Right atrium auricular region (tissue), 2 donors: ENCODE measurements at places on chromosomes 6 and 20.

- no peak for DNase-seq
Observed at GRCh38 chr20:52004018-52004417, 187.6 kb downstream of the ZFP64 start.

- DNase-seq: no peak
Observed at GRCh38 chr6:6790891-6791290, 202.4 kb downstream of the LY86 start.

DNA sequence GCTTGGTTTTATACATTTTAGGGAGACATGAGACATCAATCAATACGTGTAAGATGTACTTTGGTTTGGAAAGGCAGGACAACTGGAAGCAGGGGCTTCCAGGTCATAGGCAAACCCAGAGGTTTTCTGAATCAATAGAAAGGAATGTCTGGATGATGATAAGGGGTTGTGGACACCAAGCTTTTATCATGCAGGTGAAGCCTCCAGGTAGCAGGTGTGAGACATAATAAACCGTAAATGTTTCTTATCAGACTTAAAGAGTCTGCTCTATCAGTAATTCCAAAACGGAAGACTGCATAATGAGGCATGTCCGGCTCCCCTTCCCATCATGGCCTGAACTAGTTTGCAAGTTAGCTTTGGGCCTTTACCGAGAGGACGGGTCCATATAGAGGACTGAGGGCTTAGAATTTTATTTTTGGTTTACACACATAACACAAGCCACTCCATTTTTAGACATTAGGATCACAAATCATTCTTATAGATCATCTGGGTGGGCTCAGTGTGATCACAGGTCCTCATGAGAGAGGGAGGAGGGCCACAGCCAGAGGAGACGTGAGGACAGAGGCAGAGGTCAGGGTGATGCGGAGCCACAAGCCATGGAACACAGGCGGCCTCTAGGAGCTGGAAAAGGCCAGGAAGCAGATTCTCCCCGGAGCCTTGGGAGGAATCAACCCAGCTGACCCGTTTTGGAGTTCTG, 10.7 kb upstream of the SERPINB9 start:
- DNase-seq: peak; percentile 21

DNA sequence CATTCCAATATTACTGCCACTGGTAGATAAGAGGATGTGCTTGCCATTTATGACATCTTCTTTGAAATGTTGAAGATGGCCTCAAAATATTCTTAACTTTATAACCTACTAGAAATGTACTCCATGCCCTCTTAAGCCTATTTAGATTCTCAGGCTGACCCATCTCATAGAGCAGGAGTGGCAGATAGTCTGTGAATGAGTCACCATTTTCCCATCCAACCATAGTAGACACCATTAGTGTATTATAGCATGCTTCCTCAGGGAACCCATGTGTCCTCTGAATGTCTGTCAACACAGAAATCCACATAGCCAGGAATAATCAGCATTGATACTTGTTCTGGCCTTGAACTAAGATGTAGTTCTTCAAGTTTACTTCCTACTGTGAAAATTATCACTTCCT, 150.2 kb downstream of the IMPG1 start:
- DNase-seq: no peak

DNA sequence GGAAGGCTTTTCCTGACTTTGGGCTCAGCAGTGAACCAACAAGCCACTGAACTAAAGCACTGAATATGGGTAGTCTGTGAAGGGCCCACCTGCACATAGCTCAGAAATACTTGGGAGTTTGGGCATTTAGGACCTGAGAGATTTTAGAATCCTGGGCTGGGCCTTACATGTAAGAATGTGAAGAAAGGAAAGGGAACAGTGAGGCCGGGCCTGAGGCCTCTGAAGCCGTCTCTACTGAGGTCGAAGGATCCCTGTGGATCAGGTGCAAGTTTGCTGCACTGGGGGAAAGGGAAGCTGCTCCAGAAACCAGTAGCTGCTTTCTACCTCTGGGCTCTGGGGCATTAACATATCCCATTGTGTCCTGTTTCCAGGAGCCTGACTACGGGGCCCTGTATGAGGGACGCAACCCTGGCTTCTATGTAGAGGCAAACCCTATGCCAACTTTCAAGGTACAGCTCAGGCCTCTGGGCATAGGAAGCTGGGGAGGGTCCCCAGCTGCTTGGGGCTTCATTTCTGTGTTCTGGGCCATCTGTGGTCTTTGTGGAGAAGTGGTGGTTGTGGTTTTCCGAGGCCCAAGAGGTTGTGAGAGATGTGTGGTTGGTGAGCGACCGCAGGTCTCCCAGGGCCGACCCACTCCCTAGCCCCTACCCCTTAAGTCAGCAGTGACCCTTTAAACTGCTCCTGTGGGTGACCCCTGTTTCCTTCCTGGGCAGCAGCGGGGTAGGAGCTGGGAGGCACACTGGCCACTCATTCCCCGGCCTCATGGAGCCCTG, 30.3 kb downstream of the PLCG1 start:
- DNase-seq: no peak

DNA sequence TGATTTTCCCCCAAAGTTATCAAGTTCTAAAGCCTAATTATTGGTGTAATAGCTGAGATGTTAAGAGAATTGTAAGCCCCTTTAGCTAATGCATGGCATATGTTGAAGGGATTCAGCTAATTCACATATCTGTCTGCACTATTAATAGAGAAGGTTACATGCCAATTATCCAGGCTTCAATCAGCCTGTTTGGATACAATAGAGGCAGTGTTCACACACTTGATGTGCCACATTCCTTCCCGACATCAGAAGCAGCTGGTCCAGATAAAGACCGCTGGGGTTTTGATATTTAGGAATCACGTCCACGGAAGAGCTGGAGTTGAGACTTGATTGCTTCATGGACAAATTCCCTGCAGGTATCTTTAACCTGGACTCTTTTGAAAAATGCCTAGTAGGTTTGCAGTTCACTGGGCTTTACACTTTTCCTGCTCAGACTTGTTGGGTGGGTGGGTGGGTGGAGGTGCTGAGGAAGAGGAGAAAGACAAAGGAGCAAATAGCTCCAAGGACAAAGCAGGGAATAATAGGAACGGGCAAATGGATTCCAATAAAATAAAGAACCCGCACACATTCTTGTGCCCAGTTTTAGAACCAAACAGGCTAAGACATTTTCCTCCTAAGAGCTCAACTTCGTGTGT, 142.6 kb upstream of the ZNF217 start:
- DNase-seq: no peak

GRCh38 chr6:122621638-122622037, 11.4 kb downstream of the PKIB start:
- DNase-seq: no peak

- DNase-seq: no peak
Observed at GRCh38 chr6:135329851-135330803, 149.0 kb downstream of the MYB start.

GRCh38 chr6:25963426-25964123, 973 bp downstream of the TRIM38 start:
- no peak for DNase-seq

GRCh38 chr6:23875006-23875405, 251.0 kb upstream of the NRSN1 start:
- DNase-seq: no peak

GRCh38 chr6:84788689-84789088, 24.3 kb upstream of the TBX18 start:
- no peak for DNase-seq

DNA sequence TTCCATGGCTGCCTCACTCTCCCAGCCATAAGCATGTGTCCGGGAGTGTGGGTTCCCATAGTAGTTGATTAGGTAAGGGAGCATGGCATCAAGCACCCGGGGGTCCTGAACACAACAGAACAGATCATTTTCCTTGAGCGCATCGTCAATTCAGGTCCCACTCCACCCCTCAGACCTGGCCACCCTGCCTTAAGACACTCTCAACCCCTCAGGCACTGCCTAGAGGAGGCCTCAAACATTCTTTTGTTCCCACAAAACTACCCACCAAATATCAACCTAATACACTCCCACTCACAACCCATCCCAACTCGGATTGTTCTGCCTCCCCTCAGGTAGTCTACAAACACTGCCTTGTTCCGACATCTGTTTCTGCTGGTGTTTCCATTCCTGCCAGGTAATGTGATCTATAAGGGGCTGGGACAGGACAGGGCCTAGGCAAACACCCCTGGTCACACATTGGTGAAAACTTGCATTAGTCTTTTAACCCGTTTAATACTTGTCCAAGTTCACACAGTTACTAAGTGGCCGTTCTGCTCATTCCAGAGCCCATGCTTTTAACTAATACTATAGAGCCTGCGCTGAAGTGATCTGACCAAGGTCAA, 1.4 kb downstream of the NFS1 start:
- DNase-seq: no peak

DNA sequence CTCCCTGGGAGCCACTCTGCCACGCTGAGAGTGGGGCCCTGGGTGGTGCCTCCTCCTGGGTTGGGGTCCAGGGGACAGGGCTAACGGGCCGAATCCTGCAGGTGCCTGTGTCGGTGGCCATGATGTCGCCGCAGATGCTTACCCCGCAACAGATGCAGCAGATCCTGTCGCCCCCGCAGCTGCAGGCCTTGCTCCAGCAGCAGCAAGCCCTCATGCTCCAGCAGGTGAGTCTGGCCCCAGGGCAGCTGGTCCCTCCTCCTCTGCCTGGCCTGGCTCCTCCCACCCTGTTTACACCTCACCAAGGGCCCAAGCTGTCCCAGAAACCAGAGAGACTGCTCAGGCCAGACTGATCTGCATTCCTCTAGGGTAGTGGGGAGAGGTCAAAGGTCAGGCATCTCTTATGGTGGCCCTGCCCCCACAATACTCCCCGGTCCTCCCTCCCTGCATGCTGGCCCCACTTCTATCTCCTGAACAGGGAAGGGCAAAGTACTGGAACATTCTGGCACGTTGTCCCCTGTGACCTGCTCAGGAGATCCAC, 38.6 kb downstream of the FOXP4 start:
- DNase-seq: no peak

DNA sequence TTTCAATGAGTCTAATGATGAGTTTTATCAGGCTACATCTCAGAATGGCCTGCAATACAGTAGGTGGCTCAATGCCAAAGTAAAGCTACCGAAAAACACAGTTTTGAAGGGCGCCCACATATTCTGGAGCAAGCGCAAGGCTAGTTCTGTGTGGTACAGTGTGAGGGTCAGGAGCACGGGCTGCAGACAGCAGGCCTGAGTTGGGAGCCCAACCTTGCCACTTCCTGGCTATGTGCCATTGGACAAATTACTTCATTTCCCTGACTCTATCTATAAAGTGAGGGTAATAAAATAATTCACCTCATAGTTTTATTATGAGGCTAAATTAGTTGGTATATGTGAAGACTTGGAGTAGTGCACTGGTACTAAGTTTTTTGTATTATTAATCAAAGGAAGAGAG, 150.7 kb downstream of the OPN5 start:
- DNase-seq: no peak

GRCh38 chr6:125942672-125943527, 13.7 kb upstream of the HINT3 start:
- DNase-seq: no peak

DNA sequence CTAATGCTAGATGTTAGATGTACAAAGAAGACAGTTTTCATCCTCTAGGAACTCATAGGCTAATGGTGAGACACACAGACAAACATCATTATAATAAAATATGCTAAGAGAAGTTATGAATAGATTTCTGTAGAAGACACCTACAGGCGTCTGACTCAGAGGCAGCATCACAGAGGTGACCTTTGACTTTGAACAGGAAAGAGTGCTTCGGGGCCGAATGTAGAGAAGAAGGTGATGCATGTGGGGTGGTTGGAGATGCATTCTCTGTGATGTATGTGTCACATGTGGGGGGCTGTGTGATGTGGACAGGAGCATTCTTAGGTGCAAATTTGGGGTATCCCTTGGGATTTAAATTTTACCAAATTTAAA, 6.8 kb downstream of the GUCA1A start:
- DNase-seq: no peak

DNA sequence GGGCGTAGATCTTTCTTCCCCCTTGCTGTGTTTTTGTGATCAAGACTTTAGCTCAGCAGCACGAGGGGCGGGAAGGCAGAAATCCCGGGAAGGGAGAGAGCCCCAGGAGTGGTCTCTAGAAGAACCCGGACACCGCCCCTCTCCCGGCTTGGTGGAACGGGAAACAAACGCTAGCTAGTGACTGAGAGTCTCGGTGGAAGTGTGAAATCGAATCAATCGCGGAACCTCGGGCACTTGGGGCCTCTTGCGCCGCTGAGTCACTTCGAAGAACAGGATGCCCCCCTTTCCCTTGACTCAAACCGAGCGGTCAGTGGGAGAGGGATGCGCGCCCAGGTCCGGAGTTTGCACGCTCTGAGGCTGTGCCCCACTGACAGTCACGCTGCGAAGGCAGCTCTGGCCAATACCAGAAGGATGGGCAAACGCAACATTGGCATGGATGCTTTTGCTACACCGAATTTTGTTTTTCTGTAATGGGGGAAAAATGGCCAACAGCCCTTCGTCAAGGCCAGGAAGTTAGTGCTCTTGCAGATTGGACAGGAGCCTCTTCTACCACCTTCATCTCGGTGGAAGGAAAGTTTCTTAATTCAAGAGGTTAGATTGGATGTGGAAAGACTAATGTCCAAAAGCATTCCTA, 1.6 kb upstream of the OLIG3 start:
- DNase-seq: no peak

- DNase-seq: no peak
Observed at GRCh38 chr20:46063151-46063550, 26.6 kb downstream of the NCOA5 start.
